ENCODE measurements at places on chromosomes 6 and 20.

- no peak for DNase-seq
Observed at GRCh38 chr6:47162793-47163192, 120.7 kb upstream of the ADGRF1 start.

DNA sequence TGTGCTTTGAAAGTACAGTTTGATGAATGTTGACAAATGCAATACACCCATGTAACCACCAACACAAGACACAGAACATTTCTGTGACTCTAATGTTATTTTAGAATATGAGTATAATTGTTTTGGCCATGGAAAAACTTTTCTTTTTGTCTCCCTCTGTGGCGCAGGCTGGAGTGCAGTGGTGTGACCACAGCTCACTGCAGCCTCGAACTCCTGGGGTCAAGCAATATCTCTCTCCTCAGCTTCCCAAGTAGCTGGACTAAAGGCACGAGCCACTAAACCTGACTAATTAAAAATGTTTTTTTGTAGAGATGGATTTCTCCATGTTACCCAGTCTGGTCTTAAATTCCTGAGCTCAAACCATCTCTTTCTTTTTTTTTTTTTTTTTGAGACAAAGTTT is 20.3 kb upstream of the BCAS4 start:
- no peak for DNase-seq

DNA sequence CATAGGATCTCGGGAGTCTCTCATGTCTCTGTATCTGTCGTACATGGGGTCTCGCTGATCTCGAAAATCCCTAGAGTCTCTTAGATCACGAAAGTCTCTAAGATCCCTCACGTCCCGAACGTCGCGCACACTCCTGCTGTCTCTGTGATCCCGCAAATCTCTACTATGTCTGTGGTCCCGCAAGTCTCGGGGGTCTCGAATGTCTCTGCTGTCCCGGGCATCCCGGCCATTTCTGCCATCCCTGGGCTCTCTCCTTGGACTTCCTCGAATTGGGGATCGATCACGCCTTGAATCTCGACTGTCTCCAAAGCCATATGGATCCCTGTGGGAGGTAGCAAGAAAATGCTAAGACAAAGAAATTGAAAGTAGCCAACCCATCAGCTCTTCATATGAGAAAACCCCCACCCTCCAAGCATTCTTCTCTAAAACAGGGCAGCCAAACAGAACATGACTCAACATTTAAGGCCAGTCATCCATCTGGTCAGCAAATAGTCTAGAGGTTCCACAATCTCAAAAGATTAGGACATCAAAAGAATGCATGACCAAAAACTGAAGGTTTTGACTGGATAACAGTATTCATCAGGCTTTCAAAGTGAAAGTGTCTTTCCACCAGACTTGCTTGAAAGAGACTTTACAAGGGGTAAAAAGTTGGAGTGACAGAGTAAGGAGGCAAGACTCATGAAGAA is 19.4 kb downstream of the NCOA5 start:
- DNase-seq: no peak

- DNase-seq: no peak
Observed at GRCh38 chr6:34020807-34021553, 124.9 kb downstream of the GRM4 start.

DNA sequence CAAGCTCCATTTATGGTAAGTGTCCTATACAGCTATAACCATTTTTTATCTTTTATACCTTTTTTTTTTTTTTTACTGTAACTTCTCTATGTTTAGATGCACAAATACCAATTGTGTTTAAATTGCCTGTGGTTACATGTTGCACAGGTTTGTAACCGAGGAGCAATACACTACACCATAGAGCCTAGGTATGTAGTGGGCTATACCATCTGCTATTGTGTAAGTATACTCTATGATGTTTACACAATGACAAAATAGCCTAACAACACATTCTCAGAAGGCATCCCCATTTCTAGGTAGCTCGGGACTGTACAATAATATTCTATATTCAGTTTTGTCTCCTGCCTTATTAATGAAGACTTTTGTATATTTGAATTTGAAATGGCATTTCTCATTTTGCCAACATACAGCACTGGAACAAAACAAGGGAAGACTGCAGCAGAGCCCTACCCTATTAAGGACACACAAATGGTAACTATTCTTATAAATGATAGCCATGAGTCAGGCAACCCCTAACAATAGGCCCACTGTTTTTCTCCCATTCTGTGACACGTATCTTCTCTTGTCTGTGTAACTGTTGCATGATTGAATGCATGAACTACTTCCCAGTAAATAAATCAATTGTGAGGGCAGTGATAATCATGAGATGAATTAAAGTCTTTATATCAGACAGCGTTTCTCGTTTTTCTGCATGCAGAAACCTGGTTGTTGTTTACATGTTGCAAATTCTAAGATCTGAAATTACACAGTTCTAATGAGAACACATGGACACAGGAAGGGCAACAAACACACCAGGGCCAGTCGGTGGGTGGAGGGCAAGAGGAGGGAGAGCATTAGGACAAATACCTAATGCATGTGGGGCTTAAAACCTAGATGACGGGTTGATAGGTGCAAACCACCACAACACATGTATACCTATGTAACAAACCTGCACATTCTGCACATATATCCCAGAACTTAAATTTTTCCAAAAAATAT is 173.9 kb downstream of the EPM2A start:
- DNase-seq: no peak

GRCh38 chr6:161211380-161212035 is 62.4 kb downstream of the AGPAT4 start:
- no peak for DNase-seq

DNA sequence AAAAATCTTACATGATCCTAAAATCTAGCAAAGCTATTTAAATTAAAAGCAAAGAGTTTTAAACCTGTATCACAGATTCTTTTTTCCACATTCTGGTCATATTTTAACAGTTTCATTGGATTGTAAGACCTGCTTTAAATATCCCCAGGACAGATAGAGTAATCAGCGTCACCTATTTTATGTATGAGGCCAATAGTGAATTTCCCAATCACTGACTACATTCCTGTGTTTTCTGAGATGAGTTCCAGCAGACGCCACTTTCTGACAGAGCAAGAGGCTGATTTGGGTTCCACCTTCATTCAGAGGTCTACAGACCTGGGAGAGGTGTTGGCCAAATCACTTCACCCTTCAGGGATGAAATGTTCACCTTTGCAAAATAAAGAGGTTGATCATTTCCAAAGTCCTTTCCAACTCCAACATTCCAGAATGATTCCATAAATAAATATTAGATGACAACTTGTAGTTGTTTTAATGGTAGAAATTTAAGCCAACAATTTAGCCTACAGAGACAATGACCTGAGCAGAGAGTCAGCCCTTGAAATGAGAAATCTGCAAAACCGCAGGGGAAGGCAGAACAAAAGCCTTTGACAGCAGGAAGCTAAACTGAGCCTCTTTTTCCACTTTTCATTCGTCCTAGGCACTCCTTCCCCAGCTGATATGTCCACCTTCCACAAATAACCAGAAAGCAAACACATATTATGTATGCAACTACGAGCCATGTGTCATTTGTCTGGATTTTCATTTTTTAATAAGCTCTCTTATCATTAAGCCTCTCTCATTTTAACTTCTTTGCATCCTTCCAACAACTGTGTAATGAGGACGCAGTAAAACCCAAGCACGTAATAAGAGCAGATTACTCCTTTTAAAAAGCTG is 105.2 kb downstream of the TFAP2A start:
- DNase-seq: no peak

- DNase-seq: no peak
Observed at GRCh38 chr6:93300661-93301060, 118.7 kb downstream of the EPHA7 start.

- no peak for DNase-seq
Observed at GRCh38 chr20:5397393-5397792, 80.6 kb upstream of the PROKR2 start.

DNA sequence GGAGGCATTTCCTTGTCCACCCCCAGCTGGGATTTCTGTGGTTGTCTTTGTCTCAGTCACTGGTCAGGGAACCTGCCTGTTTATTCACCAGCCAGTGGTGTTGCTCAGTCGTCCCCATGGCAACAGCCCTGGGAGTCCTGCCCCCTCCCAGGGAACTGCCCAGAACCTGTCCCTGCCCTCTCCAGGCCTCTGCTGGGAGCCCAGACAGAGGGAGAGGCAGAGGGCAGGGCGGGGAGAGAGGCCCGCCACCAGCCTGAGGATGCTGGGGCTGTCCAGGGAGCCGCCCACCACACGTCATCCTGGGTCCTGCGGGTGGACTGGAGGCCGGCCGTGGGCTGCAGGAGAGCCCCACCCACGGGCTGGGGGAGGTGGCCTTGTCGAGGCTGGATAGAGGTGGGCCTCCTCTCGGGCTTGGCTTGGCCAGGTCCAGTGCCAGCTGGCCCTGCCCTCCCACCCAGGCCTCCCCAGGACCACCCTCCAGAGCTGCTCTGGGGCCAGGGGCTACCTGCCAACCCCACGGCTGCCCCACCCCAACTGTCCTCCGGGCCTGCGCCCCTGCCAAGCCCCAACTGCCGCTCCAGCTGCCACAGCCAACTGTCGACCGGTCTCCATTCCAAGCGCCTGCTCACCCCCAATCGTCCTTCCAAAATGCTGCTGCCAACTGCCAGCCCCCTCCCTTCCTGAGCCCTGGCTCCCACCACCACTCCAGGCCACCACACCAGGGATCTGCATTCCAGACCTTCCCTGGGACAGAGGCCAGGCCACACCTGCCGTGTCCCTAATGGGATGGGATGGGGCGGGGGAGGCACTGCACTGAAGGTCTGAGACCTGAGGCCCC is 4.2 kb upstream of the ZBTB46 start:
- no peak for DNase-seq

DNA sequence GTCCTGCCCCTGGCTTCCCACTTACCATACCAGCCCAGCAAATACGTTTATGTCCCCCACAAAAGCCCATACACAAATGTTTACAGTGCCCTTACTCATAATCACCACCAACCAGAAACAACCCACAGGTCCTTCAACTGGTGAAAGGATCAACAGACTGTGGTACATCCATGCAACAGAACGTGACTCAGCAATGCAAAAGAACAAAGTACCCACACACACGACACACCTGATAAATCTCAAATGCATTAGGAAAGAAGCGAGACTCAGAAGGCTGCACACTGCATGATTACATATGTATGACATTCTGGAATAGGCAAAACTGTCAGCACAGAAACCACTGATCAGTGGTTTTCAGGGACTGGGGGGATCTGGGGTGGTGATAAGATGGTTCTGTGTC is 20.5 kb downstream of the NCR2 start:
- no peak for DNase-seq

DNA sequence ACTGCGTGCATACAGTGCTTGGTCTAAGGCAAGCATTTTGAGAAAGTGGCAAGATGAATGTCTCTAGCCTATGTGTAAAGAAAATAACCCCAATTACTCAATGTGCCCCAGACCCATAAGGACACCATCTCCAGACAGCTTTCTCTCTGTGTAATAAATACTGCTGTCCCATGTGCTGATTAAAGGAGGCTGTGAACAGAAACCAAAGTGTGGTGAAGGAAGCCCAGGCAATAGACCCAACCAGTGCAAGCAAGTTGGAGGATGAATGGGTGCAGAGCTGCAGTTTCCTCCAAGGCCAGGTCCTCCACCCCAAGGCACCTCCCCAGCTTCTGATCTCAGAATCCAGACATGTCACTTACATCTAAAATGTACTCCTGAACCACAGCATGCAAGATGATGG is 60.6 kb downstream of the TRAM2 start:
- DNase-seq: no peak

GRCh38 chr20:46984405-46984804 is 89.8 kb downstream of the EYA2 start:
- no peak for DNase-seq

GRCh38 chr20:63733117-63733516 is 3.3 kb upstream of the LIME1 start:
- no peak for DNase-seq

- no peak for DNase-seq
Observed at GRCh38 chr6:15515226-15515625, 147.6 kb downstream of the DTNBP1 start.

DNA sequence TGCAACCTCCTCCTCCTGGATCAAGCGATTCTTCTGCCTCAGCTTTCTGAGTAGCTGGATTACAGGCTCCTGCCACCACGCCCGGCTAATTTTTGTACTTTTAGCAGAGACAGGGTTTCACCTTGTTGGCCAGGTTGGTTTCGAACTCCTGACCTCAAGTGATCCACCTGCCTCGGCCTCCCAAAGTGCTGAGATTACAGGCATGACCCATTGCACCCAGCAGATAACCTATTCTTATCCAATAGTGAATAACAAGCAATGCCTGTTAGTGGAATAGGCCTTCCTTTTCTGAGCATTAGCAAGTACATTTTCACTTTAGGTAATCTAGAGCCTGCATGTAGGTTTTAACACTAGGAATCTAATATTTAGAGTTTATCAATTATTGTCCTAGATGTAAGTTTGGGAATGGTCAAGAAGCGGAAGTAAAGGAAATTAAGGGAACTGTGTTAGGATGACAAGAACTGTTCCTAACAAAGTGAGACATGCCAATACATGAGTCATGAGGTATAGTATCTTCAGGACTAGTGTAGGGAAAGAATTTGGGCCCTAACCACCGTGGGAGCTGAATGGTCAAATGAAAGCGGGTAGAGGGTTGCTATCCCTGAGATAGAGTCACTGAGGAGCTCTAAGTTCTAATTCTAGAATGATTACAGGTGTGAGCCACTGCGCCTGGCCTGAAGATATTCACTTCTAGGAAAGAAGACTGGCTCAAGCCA is 15.0 kb downstream of the BLTP3A start:
- DNase-seq: no peak

DNA sequence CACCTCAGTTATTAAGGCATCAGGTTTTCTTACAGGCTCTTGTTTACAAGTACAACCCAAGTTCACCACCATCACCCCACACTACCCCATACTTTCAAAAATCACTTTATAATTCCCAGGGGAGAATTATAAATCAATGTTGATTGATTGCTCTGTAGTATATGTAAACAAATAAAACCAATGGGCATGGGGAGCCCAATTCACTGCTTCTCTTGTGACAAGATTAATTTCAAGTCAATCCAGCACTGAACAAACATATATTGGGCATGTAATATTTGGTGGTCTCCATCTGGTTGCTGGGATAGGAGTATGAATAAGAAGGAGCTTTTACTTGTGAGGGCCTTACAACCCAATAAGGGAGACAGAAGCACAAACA is 95.8 kb downstream of the CLVS2 start:
- DNase-seq: no peak

- DNase-seq: no peak
Observed at GRCh38 chr6:15025446-15025845, 220.4 kb upstream of the JARID2 start.
